Activated T-cell treated with anti-CD3 and anti-CD28 coated beads, Interleukin-2, amount 50 U/mL, for 72 hours (primary cell): ENCODE measurements at places on chromosomes 13 and 19. TPM values are rescaled to one million over a fixed set of nuclear protein-coding genes. Genes with fewer than 3 reads are reported as not detected.

- peak; percentile 41 for DNase-seq
Measured at GRCh38 chr19:6590258-6590826, 608 bp downstream of the CD70 start.

- no peak for DNase-seq
Measured at GRCh38 chr13:107376341-107377125, 808.6 kb upstream of the ARGLU1 start.

- DNase-seq, result peak; percentile 33
Measured at GRCh38 chr13:20192158-20192835, 441 bp downstream of the GJB2 start.

GRCh38 chr19:31418055-31418454 is 68.8 kb upstream of the TSHZ3 start:
- DNase-seq, result no peak

DNA sequence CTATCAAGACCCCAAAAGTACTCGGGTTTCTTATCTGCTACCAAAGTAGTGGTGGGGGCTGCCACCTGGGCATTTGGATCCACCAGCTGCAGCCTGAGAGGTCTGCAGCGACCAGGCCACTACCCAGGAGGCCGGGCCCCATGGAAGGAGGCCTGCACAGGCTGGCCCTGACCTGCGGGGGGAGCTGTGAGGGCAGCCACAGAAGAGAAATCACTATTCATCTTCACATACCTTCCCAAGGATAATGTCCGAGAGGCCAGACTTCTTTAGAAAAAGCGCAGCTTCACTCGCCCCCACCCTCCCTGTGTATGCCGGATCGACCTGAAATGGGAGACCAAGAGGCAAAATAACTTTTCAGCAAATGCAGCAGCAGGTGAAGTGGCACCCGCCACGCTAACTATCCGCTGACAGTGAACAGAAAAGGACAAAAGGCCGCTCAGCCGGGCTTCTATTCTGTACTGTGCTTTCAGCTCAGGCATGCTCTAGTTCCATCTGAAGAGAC is 30.1 kb downstream of the EPS15L1 start:
- peak; percentile 49 for DNase-seq

GRCh38 chr19:49954933-49955332 is 6.0 kb downstream of the SIGLEC11 start:
- DNase-seq, result no peak

GRCh38 chr13:45846681-45847080 is 4.9 kb downstream of the SIAH3 start:
- no peak for DNase-seq

DNA sequence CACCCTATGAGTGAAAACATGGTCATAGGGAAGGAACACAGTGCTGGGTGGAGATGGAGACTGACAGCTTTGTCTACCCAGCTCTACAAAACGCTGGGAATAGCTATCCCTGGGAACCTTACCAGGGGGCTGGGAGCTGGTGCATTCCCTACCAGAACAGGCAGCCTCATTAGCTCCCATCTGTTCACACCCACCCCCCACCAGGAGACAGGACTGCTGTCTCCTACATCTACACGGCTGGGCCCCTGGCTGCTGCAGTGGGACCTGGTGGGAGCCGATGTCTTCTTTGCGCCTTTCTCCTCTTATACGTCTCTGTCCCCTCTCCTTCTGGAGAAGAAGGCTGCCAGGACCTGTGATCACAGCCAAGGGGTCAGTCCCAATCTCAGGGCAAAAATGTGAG is 90.8 kb downstream of the UQCRFS1 start:
- DNase-seq, result no peak

- no peak for DNase-seq
Measured at GRCh38 chr19:50430888-50431342, 1.8 kb upstream of the MYBPC2 start.

- no peak for DNase-seq
Measured at GRCh38 chr13:41402691-41403511, 54.4 kb upstream of the RGCC start.

DNA sequence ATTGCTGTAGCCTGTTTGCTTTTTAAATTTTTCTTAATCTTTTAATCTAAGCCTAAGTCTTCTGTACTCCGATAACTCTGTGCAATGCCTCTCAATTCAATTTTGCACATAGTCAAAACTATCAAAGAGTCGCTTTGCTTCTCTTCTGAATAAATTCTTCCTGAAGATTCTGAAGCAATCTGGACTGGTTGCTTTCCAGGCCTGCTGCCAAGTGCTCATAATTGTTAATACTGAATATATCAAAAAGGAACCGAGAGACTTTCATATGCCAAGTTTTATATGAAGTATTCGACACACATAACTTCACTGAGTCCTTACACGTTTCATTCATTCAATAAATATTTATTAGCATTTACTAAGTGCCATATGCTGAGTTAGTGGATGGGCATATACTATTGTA is 91.3 kb downstream of the EDNRB start:
- DNase-seq, result no peak

Gene URAD
- not detected for total RNA-seq

Gene GGACT
- total RNA-seq, result 15.4 TPM

Gene POU4F1
- total RNA-seq, result 0.44 TPM

Gene CYP4F2
- not detected for total RNA-seq

Gene PTGIR
- total RNA-seq, result 32.4 TPM

Gene NLRP4
- total RNA-seq, result not detected

Gene ZSCAN22
- 4.0 TPM for total RNA-seq

Gene ZNF177
- total RNA-seq, result 3.8 TPM

Gene SIGLEC8
- not detected for total RNA-seq
